SK-N-MC (cell line): ENCODE measurements at places on chromosomes 16 and 17.

GRCh38 chr16:56781528-56781961 is 51.6 kb downstream of the NUP93 start:
- no peak for DNase-seq

GRCh38 chr16:11682655-11683096 is 14.4 kb downstream of the SNN start:
- no peak for DNase-seq

DNA sequence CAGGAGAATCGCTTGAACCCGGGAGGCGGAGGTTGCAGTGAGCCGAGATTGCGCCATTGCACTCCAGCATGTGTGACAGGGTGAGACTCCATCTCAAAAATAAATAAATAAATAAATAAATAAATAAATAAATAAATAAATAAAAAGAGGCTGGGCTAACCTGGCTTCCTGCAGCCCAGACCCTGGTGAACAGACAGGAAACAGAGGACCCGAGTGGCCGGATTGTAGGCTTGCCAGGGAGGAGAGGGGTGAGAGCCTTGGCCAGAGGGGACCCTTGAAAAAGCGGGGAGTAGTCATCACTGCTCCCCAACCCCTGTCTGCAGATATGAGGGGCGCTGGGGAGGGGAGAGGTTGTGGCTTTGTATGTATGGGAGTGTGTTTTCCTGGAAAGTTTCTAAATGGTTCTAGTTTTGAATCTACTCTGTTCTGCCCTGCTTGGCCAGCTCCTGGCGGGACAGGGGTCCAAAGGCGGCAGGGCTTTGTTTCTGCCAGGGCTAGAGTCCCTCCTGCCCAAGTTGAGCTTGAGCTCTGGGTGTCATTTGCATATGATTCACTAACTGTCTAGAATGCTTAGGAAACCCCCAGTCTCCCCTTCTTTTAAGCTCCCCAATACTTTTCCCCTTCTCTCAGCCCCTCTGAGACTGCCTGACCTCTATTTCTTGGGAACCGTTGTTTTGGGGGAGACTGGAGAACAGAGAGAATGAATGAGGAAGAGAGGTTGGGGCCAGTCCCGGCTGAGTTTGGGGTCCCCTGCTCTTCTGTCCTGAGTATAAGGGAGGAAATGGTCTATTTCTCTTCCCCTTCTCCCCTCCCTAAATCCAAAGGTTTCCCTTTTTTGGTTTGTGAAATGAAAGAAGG is 16.4 kb downstream of the RARA start:
- no peak for DNase-seq

DNA sequence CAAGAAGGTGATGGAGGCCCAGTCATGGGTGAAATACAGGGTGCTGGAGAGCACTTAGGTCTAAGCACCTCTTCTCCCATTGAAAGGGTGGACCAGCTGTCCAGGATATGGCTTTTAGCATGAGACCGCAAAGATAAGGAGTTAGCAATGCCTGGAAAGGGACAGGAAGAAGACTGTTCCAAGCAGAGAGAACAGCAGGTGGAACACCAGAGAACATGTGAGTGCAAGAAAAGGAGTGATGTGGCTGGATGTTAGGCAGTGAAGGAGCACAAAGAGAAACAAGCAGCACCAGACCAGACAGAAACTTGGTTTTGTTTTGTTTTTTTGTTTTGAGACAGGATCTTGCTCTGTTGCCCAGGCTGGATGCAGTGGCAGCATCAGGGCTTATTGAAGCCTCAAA is 45.4 kb upstream of the CCL1 start:
- no peak for DNase-seq

- no peak for DNase-seq
These were observed 29.7 kb upstream of the DLX4 start for GRCh38 chr17:49939318-49939717.

DNA sequence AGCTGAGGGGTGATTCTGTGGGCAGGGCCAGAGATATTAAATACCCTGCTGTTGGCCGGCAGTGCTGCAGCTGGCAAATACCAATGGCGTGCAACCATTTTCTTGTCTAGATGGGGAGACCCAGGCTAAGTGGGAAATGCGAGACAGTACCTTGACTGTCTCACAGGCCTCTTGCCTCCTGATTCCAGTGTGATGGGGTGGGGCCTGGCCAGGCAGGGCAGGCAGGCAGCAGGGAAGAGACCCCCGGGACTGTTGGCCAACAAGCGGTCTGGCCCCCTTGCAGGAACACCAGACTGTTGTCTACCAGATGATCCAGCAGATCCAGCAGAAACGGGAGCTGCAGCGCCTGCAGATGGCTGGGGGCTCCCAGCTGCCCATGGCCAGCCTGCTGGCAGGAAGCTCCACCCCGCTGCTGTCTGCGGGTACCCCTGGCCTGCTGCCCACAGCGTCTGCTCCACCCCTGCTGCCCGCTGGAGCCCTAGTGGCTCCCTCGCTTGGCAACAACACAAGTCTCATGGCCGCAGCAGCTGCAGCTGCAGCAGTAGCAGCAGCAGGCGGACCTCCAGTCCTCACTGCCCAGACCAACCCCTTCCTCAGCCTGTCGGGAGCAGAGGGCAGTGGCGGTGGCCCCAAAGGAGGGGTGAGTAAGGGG is 5.7 kb upstream of the CISD3 start:
- no peak for DNase-seq

DNA sequence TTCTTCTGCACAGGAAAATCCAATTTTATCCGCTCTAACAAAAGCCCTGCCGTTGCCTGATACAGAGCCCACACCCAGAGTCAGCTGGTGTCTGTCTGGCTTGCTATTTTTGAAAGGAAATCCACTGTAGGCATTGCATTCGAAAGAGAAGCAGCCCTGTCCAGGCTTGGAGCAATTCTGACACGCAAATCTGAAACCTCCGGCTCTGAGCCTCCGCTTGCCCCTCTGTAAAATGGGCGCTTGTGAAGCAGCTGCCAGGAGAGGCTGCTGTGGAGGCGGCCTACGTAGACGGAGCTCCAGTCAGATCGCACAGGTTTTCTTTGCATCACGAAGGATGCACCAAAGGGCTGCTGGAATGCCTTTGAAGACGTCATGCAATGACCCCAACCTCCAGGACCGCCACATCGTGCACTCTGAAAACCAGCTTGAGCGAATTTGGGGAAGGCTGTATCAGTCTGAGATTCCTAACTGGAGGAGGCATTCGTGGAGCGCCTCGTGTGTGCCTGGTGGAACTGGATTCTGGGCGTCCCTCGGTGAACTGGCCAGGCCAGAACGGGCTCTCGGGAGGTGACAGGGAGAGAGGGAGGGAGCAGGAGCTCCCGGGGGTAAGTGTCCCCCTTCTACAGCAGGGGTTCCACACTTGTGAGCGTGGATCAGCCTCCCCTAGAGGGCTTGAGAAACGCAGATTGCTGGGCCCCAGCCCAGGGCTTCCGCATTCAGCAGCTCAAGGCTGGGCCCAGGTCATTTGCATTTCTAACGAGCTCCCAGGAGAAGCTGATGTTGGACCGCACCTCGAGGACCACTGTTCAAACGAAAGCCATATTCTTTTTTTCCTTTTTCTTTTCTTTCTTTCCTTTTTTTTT is 215.5 kb downstream of the MRTFB start:
- DNase-seq = no peak

DNA sequence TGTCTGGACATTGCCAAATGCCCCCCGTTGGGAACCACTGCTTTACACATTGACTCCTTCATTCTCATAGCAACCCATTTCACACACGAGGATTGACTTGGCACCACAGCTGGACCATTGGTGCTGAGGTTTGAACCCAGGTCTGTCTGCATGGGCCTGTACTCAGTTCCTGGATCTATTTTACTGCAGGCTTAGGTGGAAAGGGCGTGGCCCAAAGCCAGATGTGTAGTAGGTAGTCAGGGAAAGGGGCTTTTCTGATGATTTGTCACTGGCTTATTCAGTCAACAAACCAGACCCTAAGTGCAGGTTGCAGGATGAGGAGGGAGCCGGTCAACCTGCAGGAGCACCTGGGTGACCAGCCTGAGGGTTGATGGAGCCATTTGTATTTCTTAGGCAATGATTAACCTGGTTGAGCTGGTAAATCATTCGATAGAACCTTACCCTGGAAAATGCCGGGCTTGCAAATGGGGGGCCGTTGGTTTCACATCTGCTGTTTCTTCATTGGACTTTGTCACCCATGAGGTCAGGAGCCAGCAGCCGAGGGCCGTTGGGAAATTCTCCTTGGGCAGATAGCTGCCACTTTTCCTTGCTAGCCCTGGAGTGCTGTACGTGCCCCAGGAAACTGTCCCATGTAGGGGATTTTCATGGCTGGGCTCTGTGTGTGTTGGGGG is 104.4 kb downstream of the CMIP start:
- no peak for DNase-seq

- no peak for DNase-seq
These were observed 604 bp downstream of the HS3ST3B1 start for GRCh38 chr17:14301279-14302090.

DNA sequence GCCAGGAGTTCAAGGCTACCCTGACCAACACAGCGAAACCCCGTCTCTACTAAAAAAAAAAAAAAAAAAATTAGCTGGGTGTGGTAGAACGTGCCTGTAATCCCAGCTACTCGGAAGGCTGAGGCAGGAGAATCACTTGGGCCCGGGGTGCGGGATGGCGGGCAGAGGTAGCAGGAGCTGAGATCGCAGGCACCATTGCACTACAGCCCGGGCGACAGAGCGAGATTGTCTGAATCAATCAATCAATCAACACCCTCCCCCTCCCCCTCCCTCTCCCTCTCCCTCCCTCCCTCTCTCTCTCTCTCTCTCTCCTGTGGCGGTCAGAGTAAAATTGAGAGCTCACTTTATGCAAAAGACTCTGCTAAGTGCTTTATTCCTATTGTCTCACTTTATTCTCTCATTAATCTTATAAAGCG is 1.2 kb downstream of the HSDL1 start:
- DNase-seq = no peak

- DNase-seq = no peak
These were observed 14.9 kb downstream of the SPATA32 start for GRCh38 chr17:45246861-45247428.

GRCh38 chr17:19426631-19427030 is 15.6 kb downstream of the RNF112 start:
- no peak for DNase-seq

GRCh38 chr16:80016731-80017326 is 416.3 kb upstream of the MAF start:
- DNase-seq = no peak

DNA sequence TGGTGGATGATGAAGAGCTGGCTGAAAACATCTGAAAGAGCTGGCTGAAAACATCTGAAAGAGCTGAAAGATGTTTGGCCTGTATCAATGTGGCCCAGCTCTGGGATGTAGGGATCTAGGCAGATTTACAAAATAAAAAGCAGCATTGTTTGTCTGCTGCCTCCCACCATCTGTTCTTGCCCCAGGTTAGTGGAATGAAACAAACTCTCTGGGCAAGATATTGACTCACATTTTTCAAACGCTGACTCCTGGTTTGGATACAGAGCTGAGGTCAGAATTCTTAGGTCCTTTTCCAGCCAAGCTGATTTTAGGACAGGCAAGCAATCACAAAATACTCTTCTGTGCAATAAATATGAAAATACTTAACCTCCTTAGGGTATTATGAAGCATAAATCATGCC is 139.0 kb downstream of the STX8 start:
- DNase-seq = no peak

GRCh38 chr17:27390540-27390939 is 65.7 kb upstream of the KSR1 start:
- DNase-seq = no peak
